ENCODE measurements at places on chromosomes 2 and 18.

DNA sequence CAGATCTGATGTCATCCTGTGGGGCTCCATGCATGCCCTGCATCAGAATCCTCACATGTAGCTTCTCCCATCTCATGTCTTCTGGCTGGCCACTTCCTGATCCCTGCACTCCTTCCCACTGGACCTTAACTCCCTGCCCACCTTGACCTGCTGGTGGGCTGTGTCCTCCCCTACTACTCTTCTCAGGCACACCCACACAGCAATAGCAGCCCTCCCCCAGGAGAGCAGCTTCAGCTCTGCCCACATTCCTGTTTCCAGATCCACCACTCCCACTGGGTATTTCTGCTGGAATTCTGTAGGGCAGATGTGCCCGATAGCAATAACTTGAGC lies 137.0 kb upstream of the HS6ST1 start:
- DNase-seq, result no peak

DNA sequence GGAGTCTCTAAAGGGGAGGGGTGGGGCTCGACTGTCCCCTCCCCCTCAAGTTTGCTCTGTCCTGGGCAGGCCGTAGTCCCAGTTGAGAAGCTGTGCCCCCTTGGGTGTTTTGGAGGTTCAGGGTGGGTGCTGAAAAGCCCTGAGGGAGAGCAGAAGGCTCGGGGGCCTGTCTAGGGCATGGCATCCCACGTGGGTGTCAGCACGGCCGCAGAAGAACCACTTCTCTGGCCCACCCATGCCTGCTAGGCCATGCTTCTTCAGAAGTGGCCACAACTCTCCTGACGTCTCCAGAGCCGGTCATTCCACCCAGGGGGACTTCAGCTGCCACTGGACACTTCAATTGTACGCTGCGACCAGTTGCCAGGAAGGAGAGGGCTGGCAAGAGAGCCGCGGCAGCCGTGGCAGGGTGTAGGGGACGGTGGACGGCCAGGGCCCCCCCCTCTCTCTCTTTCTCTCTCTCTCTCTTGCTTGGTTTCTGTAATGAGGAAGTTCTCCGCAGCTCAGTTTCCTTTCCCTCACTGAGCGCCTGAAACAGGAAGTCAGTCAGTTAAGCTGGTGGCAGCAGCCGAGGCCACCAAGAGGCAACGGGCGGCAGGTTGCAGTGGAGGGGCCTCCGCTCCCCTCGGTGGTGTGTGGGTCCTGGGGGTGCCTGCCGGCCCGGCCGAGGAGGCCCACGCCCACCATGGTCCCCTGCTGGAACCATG lies at the start of gene INPP5D:
Gene INPP5D, plus strand, starts transcription at position 546 of the 704 bp plus-strand sequence. Its CDS starts 137 bp downstream, at position 683.
- no peak for DNase-seq

- no peak for DNase-seq
Observed at GRCh38 chr2:220504938-220505503, 877.6 kb downstream of the SLC4A3 start.

- no peak for DNase-seq
Observed at GRCh38 chr2:75729861-75730260, 19.1 kb upstream of the GCFC2 start.

- peak; percentile 94 for DNase-seq
Observed at GRCh38 chr2:98444436-98445176, at the start of gene INPP4A. Gene INPP4A (plus strand): TSS chr2:98444858. CDS start chr2:98520049, 75,191 bp downstream.

DNA sequence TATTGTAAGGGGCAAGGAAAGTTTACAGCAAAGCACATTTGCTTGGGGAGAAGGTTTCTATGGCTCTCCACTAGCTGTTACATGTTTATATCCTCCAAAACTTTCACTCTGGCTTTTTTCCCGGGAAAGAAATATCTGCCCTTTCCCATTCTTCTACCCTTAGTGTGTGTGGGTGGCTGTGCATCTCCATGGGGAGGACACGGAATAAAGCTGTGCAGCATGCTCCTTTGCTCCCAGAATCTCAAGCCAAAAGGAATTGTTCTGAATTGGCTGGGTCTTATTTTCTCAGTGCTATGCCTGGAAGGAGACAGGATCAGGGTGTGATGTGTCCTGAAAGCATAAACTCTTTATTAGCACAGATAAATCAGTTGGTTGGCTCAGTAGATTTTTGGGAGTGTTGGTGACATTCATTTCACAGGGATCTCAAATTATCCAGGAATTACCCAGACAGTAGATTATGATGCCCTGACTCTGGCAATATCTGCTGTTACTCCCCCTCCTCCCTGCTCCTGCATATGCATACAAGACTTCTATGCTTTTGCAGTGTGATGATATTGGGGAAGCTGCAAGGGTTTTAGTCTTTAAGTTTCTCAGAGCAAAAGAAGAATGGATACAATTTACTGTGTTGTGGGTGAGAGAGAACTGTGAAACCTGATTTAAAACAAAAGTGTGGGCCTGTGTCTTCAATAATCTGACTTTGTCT lies 63.1 kb downstream of the PARD3B start:
- no peak for DNase-seq

DNA sequence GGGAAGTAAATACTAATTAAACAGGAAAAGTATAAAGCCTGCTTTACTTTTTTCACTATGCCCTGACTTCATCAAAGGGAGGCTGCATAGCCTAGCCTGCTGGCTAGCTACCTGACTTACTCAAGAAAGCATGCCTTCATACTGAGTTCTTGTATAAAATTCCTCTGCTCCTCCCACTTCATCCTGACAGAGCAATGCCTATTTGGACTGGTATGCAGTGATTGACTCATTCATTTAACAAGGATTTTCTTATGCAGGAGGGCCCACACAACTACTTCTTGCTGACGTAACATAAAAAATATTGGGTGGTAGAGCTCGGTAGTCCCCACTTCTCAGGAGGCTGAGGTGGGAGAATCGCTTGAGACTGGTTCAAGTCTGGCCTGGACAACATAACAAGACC lies 70.5 kb downstream of the PRPF40A start:
- no peak for DNase-seq

- DNase-seq, result no peak
Observed at GRCh38 chr2:168698969-168699368, 103.5 kb upstream of the NOSTRIN start.

DNA sequence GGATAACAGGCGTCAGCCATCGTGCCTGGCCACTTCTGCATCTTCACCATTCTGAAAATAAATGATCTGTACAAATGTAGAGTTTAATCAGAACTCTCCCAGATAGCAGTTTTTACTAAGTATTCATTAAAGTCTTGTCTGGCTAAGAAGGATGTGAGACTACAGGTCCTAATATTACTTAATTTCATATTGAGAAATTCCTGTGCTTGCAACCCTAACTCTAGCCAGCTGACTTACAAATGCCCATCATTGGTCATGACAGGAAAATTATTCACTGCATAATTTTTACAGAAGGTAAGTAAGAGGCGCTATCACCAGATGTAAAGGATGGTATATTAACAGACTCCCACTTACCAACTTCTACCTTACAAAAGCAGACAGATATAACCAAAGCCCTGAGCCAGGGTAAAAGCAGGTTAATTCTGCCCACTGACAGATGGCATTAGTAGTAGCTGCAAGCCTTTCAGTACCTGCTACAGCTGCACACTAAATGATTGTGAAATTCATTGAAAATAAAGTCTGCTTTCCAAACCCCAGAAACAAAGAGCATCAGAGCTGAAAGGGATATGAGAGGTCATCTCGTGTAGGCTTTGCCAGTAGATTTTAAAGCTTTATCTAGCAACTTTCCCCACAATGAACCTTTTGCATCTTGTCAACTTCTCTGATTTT lies 271.3 kb upstream of the STON1 start:
- DNase-seq, result no peak

DNA sequence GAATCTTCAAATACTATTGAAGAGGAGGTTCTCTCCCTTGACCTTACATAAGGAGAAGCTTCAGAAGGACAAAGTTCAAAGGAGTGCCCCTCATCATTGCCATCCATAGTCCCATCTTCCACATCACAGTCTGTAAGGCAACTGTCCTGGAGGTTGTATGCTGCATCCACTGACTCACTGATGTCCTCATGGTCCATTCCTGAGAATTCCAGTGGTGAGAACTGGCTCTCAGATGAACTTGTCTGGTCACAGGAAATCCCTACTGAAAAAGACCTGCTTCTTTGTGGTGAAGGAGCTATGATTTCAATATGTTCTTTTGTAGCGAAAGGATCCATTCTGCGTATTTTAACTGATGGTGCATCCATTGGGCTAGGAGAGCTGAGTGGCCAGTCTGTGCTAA lies 52.2 kb downstream of the EIF2AK3 start:
- DNase-seq, result no peak

- DNase-seq, result no peak
Observed at GRCh38 chr18:50162486-50163304, 32.3 kb downstream of the MYO5B start.

- no peak for DNase-seq
Observed at GRCh38 chr2:59578349-59578748, 975.1 kb downstream of the BCL11A start.

- no peak for DNase-seq
Observed at GRCh38 chr2:62382757-62383156, 123.2 kb downstream of the TMEM17 start.

- no peak for DNase-seq
Observed at GRCh38 chr2:223537651-223538601, 64.2 kb downstream of the SCG2 start.

DNA sequence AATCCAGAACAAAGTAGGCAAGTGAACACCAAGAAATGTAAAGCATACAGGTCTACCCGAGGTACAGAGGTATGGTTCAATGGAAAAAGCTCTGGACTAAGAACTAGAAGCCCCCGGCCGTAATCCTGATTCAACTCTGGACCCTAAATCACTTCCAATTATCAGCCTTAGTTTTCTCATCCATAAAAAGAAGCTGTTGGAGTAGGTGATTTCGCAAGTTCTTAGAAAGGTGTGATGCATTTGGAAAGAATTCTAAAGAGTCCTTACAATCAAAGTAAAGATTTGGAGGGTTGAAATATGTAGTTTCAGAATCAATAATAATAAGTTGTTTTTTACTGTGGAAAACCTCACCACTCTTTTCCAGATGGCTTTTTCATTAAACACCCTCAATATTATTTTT lies 622.1 kb upstream of the ID2 start:
- no peak for DNase-seq

DNA sequence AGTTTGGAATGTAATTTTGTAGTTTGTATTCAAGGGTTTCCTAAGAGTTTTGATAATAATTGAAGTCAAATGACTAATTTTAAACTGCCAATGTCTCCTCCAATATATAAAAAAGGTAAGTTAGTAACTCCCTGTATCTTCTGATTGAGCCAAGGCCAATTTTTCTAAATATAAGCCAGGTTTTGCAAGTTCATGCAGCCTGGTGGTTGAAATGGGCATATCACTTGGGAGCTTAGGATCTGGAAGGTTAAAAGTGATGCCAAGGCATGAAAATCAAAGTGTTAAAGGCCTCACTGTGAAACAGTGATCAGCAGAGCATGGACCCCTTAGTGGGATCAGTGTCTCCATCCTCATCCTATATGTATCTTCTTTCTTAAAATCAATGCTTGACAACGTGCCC lies 60.5 kb downstream of the MERTK start:
- no peak for DNase-seq

- no peak for DNase-seq
Observed at GRCh38 chr18:78980279-78980771, 707 bp downstream of the SALL3 start.

GRCh38 chr2:176188774-176189680 lies 559 bp downstream of the HOXD1 start:
- peak; percentile 39 for DNase-seq

DNA sequence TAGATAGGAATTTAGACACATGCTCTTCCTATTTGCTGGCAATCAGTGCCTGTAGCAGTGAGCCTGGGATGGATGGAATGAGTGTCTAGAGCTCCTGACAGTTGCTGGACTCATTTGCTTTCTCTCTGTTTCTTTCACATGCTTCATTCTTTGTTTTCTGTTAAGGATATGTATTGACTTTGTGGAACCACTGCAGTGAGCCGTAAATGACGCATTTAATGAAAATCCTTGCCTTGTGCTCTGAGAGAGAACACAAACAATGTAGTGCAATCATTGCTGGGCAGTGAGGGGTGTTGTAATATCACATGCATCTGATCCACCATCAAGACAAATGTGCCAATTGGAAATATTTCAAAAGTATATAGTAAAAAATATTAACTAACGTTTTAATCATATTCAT lies 25.2 kb upstream of the CDH20 start:
- peak; percentile 41 for DNase-seq

DNA sequence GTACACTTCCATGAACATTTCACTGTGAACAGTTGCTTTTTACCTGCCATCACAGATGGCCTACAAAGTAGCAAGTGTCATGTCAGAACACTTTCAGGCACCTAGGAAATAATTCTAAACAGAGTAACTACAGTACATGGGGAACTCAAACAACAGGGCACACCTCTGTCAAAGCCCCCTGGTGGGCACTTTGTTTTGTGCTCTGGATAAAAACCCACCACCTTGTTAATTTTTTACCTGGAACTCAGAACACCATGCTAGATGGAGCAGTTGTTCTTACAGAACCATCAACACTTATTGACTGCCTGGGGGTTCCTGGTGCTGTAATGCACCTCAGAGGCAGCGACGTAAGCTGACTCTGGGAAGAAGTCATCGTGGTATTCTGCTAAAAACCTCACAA lies 2.3 kb downstream of the MSL3B start:
- peak; percentile 21 for DNase-seq

- no peak for DNase-seq
Observed at GRCh38 chr2:34949316-34949715, 1350.2 kb upstream of the FAM98A start.

- DNase-seq, result no peak
Observed at GRCh38 chr2:134181219-134181618, 72.7 kb upstream of the MGAT5 start.

GRCh38 chr2:32902174-32902573 lies 44.6 kb upstream of the LTBP1 start:
- DNase-seq, result no peak

GRCh38 chr2:171741189-171741588 lies 53.9 kb downstream of the DYNC1I2 start:
- DNase-seq, result no peak

- DNase-seq, result no peak
Observed at GRCh38 chr18:23825978-23826405, 136.7 kb downstream of the LAMA3 start.

- DNase-seq, result no peak
Observed at GRCh38 chr2:162915858-162916257, 77.3 kb upstream of the KCNH7 start.

DNA sequence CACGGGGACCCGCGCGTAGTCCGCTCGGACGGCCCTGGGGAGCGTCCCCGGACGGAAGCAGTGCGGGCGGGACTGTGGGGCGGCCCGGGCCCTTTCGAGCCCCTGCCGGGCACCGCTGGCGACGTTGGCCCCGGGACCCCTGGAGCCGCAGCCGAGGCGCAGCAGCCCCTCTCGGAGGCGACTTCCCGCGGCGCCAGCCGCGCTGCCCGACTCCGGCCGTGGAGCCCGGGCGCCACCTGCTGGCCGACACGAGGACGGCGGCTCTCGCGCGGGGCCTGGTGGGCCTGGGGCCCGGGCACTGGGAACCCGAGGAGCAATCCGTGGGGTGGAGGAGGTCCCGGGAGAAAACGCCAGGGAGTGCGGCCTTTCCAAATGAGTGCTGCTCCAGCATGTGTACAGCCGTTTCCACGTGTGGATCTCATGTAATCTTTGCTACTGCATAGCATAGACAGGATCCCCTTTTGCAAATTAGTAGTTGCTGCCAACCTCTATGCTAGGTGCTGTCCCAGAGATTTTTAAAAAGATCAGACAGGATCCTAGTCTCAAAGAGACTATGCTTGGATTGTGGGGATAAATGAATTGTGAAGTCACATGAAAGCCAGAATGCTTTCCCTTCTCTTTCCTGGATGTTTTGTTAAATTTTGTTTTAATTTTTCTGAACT lies 4.0 kb downstream of the ID2 start:
- peak; percentile 85 for DNase-seq
